ENCODE measurements at places on chromosomes 2 and 18. TPM values are rescaled to one million over a fixed set of nuclear protein-coding genes. Genes with fewer than 3 reads are reported as not detected.

The CNGA3 gene
- total RNA-seq, result not detected

DNA sequence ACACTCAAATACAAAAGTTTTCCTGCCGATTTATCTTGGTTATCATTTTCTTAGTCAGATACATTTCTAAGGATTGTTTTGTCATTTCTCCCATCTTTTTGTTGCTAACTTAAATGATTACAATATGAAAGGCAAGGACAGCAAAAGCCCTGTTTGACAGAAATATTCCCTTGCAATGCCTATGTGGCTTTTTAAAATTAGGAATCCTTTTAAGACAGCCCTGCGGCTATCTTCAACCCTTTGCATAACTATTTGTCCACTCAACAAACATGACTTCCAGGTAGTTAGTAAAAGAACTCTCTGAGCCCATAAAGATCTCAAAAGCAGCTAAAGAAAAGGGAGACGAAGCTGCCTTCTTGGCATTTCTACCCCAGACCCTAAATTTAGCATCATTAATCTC, 179.7 kb upstream of the CDH20 start:
- no peak for DNase-seq

DNA sequence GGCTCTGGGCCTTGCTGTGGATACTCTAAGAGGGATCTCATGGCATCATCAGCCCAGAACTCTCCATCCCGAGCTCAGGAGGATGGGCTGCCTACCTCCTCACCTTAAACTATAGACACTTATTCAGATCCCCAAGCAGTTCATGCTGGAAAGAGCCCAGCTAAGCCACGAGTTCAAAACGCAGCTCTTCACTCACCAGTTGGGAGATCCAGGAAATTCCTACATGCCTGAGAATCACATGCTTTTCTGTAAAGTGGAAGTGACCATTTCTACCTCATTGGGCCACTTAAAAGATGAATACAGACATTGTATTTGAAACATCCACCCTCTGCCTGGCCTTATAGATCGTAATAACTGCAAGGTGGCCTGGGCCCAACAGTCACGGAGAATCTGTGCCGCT, 6.6 kb downstream of the ATOH8 start:
- DNase-seq, result no peak

- DNase-seq, result no peak
Observed at GRCh38 chr2:239898292-239898925, 126.7 kb downstream of the NDUFA10 start.

DNA sequence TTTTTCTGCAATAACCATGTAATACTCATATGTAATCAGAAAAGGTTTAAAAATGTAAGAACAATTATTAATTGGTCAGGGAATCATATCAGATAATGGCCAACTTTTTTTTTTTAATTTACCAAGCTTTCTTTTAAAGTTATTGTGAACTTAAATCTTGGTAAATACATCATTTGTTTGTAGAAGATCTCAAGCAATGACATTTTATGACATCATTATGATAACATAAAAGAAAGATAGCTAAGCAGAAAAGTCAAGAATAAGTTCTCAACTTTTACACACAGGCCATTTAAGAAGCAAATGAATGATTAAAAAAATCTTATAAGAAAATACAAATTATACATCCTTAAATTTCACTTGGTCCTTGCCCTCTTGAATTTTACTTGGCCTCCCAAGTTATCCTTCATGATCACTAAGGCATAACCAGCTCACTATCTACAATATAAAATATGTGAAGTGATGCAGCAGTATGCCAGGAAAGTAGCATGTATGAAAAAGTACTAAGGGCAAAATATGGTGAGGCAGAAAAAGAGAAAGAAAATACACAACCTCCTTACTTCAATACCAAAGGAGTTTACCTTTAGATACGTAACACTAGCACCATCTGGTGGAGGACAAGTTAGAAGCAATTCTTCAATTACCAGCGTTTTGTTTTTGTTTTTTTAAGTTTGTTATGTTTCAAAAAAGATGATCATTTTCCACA, 116.6 kb downstream of the SRBD1 start:
- DNase-seq, result peak; percentile 59

DNA sequence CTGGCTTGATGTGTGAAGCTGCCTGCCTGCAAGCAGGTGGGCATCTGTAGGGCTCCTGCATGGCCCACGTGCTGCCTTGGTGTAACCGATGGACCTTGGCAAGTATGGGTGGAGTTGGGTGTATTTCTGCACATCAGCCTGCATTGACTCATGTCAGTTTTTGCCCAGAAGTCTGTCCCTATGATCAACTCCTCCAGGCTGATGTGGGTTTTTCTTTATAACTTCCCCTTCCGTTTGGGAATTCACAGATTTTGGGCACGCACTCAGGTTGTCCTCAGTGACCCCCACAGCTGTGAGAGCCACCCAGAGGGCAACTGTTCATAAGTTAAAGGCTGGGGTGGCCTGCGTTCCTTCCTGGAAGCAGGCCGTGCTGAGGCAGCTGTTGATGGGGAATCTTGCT, 123.3 kb downstream of the NCK2 start:
- no peak for DNase-seq

DNA sequence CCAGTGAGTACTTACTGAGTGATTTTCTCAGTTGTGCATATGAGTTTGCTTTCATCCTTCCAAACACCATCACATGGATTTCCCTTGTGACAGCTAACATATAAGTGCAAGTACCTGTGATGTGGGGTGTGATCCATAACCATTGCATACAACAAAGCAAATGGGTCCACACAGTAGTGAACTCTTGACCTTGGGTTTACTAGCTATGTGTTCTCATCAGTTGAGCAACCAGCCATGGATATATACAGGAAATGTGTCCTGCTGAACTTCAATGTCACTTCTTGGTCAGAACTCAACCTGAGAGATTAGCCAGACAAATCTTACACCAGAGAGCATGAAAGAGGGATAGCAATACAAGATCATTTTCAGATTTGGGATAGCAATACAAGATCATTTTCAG, 420.9 kb upstream of the KCNH7 start:
- DNase-seq, result no peak

The C2orf80 gene
- total RNA-seq, result not detected

- DNase-seq, result no peak
Observed at GRCh38 chr2:109403841-109404201, 209.9 kb downstream of the SEPTIN10 start.

- no peak for DNase-seq
Observed at GRCh38 chr2:165064743-165065142, 109.4 kb upstream of the SLC38A11 start.

The CCDC85A gene
- 14.0 TPM for total RNA-seq

The ASXL2 gene
- 9.6 TPM for total RNA-seq

- no peak for DNase-seq
Observed at GRCh38 chr2:65416945-65417344, 15.5 kb downstream of the SPRED2 start.

DNA sequence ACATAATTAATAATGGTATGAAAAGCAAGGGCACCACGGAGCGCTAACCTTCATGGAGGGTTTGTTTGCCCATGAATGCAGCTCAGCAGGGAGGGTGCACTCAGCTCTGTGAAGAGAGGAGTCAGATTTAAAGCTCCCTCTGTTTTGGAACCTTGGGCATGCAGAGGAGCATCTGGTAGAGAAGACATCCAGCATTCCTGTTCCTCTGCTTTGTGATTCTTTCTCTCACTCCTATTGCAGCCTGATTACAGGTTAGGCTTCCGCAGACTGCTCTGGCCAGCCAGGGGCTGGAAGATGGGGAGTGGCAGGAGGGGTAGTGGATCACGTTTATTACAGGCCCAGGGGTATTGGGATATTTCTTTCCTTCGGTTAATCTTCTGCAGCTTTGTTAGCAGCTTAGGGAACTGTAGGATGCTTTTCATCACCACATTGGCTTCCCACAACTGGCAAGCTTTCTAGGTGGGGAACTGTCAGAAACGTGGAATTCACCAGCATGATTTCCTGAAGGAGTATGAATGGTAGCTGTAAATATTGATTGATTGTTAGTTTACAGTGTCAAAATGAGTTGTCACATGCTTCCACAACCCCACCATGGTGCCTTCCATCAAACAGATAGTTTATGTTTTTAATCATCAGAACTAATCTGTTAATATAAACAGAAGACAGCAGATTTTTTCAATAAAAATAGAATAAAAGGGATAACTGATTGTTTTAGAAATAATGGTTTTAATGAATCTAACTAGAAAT, 201.1 kb downstream of the VAPA start:
- DNase-seq, result no peak

- no peak for DNase-seq
Observed at GRCh38 chr18:76839086-76839794, 16.9 kb downstream of the ZNF236 start.

The ATG9A gene
- total RNA-seq, result 60.7 TPM

GRCh38 chr18:67217551-67218166, 298.9 kb downstream of the DSEL start:
- peak; percentile 44 for DNase-seq

- DNase-seq, result no peak
Observed at GRCh38 chr2:237685408-237685807, 58.0 kb downstream of the LRRFIP1 start.

DNA sequence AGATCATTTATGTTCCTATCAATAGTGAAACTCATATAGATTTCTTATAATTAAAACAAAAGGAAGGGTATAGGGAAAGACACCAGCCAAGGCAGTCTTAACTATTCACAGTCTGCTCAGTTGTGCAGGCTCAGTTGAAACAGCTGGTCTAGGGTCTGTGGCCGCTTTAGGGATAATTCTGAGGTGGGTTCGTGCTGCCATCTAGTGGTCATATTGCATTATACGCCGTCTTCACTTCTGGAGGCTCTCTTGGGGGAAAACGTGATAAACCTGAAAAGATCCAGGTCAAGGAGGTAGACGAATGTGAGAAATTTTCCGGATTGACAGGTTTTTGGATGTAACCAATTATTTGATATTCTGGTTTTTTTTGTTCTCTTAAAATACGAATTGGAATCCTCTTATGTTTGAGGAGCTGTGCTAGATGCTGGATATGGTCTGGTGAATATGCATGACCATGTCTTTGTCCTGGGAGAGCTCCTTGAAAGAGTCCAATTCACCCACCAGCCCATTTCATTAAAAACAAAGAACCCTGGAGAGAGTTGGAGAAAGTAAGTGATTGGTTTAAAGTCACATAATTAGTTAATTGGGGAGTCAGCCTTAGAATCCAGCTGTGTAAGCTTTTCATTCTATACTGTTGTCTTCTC, 492.4 kb downstream of the PLCL1 start:
- DNase-seq, result peak; percentile 74

DNA sequence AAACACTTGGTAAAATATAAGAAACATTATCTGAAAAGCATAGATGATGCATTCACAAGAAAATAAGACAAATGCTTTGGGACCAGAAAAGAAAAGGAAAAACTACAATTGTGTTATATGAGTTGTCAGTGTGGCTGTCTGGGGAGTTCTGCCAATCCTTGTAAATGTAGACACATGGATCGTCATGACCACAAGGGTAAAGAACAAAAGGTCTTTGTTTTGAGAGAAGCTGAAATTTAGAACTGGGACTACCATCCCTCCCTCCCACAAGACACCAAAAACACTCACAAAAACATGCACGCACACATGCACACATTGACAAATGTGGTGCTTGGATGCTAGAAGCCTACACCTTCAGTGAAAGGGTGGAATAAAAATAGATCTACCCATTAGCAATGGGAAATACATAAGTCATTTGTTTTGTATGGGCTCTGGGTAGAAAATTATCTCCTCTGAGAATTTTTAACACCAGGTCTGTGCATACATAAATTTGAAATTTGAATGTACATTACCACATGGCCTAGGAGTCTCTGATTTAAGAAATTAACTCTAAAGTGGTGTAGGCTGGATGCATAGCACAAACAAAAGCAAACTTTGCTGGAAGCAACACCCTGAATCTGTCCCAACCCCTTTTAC, 266.2 kb upstream of the SLC39A10 start:
- DNase-seq, result no peak

DNA sequence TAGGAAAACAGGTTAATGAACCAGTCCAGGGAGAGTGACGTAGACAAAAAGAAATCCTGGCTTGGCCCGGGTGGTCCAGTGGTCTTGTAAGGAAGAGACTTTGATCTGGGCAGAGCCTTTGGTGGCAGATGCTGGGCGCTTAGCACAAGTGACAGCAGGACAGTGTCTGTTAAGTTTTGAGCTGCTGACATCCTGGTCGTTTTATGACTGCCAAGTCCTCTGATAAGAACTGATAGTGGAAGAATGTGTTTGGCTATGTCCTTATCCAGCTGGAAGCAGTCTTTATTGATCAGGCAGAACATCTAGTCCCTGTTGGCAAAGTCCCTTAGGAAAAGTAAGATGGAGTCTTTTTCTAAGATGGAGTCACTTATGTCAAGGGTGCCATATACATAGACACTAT, 27.4 kb upstream of the ZNF407 start:
- DNase-seq, result no peak

The RFX8 gene
- not detected for total RNA-seq

GRCh38 chr2:6934345-6934744, 17.1 kb downstream of the RNF144A start:
- no peak for DNase-seq

- peak; percentile 88 for DNase-seq
Observed at GRCh38 chr2:162029287-162029901, 44.6 kb downstream of the DPP4 start.

The SPOPL gene
- total RNA-seq, result 30.9 TPM

DNA sequence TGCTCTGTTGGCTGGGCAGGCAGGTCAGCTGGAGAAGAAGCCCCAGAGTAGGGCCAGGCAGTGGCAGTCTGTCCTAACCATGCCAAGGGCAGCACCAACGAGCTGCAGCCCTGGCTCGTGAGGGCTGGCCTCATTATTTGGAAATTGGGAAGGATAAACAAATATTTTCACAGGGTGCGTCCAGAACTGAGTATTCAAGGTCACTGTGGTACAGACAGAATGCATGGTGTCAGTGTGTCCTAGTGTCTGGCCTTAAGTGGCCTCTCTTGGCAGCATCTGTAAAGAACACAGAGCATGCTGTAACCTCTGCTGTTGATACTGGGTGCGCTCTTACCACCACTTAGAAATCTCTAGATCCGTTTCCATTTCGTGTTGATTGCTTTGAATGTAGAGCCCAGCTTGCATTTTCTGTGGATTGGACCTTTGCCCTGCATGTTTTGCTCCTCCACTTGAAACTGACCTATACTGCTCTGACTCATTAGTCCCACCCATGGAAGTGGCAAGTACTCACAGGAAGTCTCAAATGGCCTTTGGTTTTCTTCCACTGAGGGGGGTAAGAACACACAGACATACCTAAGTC, 88.2 kb downstream of the GREB1L start:
- peak; percentile 87 for DNase-seq

The NRBP1 gene
- total RNA-seq, result 170 TPM

The MROH2A gene
- 0.48 TPM for total RNA-seq

- DNase-seq, result no peak
Observed at GRCh38 chr2:102187496-102188150, 800 bp downstream of the IL1RL2 start.

DNA sequence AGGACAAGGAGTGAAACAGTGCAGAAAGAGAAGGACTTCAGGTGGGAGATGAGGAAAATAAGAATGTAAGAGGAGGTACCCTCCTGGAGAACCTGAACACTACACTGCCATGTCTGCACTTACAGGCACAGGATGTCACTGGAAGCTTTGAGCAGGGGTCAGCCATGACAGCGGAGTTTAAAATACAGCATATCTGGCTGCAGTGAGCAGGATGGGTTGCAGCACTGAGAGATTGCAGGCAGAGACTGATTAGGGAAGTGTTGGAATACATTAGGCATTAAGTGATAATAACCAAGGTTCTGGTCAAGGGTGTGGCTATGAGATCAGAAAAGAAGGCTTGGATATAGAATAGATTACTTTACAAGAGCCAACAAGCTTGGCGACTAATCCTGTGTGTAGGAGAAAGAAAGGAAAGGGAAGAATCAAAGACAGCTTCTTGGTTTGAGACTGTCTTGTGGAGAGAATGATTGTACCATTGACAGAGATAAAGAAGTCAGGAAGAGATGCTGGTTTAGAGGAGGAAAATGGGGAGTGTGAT, 171.1 kb upstream of the RBMS1 start:
- no peak for DNase-seq
